RCC 7860 (cell line): ENCODE measurements at places on chromosomes 11 and 22.
A peak's percentile ranks its signal among the peaks of the same experiment; 100 is the strongest.

DNA sequence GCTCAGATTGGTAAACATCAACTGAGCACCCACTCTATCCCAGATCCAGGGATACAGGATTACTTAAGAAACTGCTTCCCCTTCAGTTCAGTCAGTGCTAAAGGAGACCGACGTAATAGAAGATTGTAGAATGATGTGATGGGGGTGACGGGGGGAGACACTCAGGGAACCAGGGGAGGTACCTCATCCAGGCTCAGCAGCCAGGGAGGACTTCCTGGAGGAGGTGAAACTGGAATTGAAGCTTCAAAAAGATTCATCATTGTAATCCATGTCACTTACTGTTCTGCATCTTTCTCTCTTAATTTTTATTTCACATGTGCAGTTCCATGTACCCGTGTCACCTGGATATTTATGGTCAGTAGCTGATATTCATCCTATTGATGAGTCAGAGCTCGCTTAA lies 19.1 kb upstream of the TEF start:
- no peak for DNase-seq

GRCh38 chr11:62489204-62489603 lies 57.4 kb downstream of the AHNAK start:
- no peak for DNase-seq

DNA sequence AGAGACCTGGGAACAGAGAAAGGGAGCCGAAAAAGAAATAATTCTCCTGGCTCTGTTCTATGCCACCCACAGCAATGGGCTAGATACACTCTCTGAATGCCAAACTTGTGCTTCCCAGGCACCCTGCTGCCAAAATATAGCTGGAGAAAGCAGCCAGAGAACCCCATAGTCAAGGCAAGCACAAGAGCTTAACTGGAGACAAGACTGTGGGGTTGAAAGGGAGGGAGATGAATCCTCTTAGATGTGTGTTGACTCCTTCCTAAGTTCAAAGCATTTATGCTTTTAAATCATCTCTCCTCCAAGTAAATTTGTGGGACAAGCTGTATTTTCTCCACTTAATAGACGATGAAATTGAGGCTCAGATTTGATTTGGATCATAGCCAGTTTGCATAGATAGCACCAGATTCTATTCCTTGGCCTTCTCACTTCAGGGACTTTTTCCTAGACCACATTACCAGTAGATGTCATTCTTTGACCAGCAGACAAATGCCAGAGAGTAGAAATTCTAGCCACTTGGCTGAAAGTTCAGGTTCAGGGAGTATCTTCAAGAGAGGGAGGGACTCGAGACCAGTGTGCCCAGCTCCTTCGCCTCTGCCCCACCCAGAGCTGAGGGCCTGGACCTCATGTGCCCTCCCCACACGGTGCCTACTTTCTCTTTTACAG lies 16.5 kb upstream of the ETS1 start:
- no peak for DNase-seq

GRCh38 chr22:19645391-19645790 lies 68.9 kb upstream of the SEPTIN5 start:
- no peak for DNase-seq

- peak; percentile 48 for DNase-seq
These were observed 99.4 kb downstream of the SHANK2 start for GRCh38 chr11:71153005-71153390.

DNA sequence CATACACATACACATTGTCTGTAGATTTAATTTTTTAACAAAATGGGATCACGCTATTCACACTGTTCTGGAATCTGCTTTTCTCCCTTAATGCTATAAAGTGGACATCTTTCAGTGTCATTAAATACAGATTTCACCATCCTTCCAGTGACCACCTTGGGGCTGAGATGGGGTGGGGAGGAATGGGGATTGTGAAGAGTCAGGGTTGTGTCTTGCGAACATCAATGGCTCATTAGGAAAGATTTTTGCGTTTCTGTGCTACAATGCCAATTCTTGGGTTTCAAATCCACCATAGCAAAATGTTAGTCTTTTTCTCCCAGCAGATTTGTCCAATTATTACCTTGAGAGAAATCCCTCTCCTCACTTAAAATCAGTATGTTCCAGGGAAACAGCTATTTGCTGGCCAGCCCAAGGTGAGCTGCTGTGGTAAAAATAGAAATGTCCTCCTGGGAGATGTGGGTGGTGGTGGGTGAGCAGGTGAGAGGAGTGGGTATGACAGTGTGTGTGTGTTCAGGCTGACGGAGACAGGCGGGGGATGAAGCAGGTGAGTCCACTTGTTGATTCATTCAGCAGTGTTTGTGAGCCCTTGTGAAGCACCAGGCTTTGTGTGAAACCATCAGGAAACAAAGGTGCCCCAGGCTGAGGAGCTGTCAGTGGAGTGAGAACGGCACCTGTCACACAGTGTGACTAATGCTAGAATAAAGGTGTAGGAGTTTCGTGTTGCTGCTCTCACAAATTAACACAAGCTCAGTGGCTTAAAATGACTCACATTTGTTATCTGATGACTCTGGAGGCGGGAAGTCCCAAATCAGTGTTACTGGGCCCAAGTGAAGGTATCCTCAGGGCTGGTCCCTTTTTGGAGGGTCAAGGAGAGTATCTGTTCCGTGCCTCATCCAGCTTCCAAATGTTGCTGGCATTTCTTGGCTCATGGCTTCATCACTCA lies 1.7 kb upstream of the CBX6 start:
- DNase-seq: no peak

DNA sequence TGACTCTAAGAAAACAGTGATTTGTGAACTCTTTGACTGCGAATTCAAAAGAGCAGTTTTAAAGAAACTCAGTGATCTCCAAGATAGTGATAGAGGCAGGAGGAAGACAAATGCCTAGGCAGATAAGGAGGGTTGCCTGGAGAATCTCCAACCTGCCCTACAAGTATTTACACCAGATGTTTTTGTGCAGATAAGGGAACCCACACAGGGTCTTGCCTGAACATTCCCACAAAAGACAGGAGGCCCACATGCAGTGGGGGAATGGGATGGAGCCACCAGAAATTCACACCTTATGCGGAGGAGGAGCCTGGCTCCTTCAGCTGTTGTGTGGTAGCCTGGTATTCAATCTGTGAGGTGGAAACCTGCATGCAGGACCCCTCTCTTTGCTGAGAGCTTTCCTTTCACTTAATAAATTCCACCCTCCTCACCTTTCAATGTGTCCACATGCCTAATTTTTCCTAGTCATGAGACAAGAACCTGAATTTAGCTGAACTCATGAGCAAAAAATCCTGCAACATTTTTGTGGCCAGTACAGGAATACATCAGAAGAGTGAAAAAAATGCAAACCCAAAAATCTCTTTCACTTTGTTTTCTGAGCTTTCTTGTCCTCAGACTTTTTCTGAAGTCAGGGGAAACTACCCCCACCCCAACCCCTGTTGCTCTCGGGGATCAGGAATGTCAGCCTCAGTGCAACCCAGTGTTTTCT lies 8.1 kb upstream of the GLYAT start:
- no peak for DNase-seq

DNA sequence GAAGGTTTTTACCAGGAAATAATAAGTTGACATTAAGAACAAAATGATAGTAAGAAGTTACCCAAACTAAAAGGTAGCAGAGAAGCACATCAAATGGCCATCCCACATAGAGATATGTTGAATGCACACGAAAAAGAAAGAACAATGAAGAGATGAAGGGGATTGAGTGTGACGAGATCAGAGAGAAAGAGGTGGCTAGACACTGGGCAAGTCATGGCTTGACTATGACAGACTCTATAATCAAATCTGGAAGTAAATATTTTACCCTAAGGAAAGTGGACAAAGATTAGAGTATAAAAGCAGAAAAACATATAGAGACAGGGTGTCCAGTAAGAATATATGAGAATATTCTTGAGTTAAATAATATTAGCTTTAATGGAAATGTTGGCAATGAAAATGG lies 31.4 kb downstream of the CASP12 start:
- no peak for DNase-seq

GRCh38 chr22:50326225-50326955 lies 422 bp downstream of the DENND6B start:
- DNase-seq: no peak
